ENCODE measurements at places on chromosomes 1 and 21. TPM values are rescaled to one million over a fixed set of nuclear protein-coding genes. Genes with fewer than 3 reads are reported as not detected.

GRCh38 chr21:35120631-35121180, 71.6 kb upstream of the RUNX1 start:
- DNase-seq, result no peak

GRCh38 chr1:44305962-44306422, 49.1 kb downstream of the ERI3 start:
- no peak for DNase-seq

TRIM62 gene
- 1.1 TPM for total RNA-seq

DNA sequence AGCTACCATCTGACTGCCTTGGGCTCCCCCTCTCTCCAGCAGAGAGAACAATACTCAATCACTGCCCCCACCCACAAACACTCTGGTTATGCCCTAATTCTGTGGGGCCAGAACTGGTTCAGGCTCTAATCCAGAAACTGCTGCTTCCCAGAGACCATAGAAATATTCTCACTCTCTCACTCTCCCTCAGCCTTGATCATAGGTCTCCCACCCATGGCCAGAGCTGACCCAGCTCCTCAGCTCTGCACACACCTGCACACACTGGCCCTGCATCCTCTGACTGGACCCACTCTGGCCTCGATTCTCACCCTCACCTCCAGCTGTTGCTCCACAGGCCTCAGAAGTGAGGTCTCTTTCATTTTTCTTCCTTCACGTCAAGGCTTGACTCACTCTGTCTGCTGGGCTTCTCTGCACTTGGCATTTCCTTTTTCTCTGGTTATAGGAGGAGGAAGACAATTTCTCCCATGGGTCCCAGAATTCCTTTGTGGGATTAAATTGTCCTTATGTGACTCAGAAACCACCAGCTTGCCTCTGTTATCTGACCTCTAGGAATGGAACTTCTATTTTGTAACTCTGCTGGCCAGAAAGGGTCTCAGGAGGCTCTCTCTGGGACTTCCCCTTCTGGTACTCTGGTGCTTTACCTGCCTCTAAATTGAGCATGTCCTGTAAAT, 15.6 kb upstream of the ZMYM6 start:
- DNase-seq, result no peak

ANXA9 gene
- 15.8 TPM for total RNA-seq
